ENCODE measurements at places on chromosomes 3 and 15.

DNA sequence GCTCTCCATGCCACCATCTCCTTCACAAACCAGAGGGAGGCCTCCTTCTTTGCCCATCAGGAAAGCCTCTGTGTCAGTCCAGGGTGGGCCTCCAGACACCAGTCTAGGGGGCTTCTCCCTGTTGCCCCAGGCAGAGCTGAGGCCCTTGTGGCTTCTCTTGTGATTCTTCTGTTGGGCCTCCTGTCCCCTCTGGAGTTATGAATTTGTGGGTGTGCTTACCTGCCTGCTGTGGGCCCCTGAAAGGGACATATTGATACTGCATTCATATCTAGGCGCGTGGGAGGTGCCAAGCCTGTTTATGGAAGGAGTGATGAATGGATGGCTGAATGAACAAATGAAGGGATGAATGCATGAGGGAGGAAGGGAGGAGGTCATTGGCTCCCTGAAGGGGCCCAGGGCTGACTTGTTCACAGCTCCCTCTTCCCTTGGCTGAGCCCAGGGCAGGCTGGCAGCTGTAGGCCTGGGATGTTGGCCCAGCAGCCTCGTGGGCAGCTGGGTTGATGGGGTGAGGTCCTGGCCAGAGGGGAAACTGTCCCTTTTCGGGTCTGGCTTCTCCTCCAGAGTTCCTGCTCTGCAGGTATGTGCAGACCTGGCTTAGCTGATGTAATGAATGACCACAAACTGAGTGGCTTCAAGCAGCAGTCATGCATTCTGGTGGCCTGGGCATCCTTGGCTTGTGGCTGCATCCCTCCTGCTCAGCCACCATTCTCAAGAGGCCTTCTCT lies 195.4 kb downstream of the GOLGA6L6 start:
- DNase-seq = no peak

GRCh38 chr3:120772081-120772480 lies 29.5 kb downstream of the GTF2E1 start:
- DNase-seq = no peak

GRCh38 chr3:29683018-29683993 lies 402.4 kb downstream of the RBMS3 start:
- DNase-seq = no peak

- DNase-seq = no peak
These were observed 161.1 kb upstream of the TOPAZ1 start for GRCh38 chr3:44080474-44081072.

GRCh38 chr3:32176989-32177701 lies 61.3 kb upstream of the CMTM8 start:
- peak; percentile 23 for DNase-seq
